ENCODE measurements at places on chromosomes 2 and 18.

DNA sequence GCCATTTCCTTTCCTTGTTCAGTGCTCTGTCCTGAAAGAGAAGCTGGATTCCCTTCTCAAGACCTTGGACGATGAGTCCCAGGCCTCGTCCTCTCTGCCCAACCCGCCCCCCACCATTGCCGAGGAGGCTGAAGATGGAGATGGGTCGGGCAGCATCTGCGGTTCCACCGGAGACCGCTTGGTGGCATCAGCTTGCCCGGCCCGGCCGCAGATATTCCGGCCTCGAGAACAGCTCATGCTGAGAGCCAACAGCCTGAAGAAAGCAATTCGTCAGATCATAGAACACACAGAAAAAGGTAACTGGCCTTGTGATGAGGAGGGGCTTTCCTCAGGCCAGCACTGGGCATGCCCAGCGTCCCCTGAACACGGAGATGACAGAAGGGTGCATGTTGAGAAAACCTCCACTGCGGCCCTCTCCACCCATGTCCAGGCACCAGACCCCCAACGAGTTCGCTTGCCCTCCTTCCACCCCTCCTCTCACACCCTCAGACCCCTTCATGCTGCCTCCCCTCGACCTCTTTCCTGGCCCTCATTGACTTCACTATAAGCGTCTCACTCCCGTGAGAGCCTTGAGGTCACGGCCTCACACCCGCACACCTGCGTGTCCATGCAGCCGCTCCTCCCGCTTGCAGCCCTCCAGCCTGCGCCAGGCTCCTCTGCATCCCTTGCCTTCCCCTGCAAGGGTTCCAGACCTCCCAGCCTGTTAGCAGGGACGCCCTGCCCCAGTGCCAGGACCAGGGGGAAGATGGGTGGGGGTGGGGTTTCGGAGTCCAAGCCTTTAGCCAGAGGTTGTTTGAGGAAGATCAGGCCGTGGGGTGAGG is 95.0 kb downstream of the DGKD start:
- no peak for DNase-seq

GRCh38 chr2:50773211-50773932 is 258.6 kb downstream of the NRXN1 start:
- no peak for DNase-seq

DNA sequence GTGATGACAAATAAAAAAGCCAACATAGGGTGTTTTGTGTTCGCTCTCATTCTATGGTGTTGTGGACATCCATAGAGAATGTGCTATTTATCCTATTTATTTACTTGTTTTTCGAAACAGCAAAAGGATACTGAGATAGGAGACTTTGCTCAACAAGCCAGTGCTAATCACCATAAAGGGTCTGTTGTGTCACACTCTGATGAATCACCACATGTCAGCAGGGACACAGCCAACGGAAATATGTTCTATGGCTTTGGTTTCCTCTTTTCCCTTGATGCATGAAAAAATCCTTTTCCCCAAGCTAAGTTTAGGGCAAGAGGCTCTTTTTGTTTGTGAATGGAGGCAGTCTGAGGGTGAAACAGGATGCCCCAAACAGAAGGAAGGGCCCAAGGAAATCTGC is 154.3 kb downstream of the RNF152 start:
- DNase-seq = peak; percentile 48

DNA sequence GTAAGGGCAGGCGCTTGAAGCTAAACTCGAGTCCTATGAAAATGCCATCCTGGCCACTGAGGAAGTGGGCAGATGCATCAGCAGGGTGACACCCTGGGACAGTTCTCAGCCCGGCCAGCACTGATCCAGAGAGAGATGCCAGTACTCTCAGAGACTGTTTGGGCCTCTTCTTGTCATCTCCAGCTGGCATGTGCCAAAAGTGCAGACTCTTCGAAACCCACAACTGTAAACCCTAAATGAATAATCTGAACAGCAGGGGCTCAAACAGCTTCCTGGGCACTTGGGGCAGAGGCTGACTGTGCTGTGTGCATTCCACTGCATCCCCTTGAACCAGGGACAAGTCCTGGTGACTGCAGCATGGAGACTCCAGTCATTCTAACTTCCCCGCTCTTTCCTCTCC is 204.2 kb upstream of the SMAD2 start:
- no peak for DNase-seq

- DNase-seq = no peak
These were observed 619.0 kb downstream of the SLC4A3 start for GRCh38 chr2:220246386-220246785.

- peak; percentile 81 for DNase-seq
These were observed 1224.8 kb upstream of the ZEB2 start for GRCh38 chr2:145744541-145745386.

DNA sequence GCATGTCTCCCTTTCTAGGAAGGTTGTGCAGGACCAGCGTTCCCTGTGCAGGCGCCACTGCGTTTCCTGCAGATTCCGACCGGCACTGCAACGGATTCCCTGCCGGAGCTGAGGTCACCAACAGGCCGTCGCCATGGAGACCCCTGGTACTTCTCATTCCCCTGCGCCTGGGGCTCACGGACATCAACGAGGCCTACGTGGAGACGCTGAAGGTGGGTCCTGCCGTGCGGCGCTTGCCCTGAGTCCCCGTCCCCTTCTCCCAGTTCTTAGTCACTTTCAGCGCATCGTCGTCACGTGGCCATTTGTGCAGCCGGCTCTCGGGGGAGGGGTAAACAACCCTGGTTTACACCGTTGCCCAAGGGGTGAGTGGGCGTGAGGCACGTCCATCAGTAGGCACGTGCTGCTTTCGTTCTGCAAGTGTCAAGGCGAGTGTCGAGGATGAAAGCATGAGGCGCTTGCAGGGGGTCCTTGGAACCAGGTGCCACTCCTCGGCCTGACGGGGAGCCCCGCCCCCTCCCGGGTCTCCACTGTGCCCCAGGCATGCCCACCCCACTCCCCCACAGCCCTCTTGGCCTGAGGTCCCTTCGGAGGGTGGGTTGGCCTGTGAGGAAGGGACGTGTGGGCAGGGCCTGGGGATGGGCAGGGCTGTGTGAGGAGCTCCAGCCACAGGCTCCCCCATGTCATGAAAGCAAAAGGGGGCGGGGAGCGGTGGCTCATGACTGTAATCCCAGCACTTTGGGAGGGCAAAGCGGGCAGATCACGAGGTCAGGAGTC is 19.8 kb downstream of the DTYMK start:
- DNase-seq = no peak

- DNase-seq = no peak
These were observed 32.4 kb downstream of the CDCA7 start for GRCh38 chr2:173387079-173387478.

- no peak for DNase-seq
These were observed 241.2 kb upstream of the SKOR2 start for GRCh38 chr18:47492691-47493090.

DNA sequence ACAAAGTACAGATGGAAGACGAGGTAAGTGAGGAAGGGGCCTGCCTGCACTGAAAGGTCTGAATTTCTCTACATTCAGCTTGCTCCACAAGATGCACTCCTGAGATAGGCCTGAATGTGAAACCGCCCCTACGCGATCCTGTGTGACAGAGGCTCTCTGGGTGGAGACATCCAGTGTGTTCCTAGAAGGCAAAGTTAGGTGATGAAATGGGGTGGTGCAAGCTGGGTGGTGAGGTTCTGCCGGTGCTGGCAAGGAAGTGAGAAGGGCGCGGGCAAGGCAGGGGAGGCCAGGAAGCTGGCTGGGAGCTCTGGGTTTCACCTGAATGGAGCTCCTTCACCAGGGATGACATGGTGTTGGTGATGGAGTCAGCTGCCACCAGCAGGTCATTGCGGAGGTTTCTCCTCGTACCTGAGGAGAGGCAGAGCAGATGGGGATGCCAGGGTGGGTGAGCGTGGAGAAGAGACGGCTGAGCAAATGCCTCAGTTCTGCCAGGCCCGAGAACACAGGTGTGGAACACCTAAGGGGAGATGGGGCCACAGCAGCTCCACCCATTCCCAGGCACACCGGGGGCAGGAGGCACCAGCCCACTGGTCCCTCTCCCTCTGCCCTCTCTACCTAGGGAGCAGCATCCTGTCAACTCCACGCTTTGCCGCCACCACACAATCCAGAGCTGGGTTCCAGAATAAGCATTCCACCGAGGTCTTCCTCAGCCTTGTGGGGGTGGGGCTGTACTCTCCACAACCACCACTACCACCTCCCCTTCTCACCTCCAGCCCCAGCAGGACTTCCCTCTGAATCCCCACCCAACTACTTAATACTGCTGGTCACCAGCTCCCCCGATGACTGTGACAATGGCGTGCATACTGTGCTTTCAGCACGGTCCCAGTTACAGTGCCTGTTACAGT is 45.5 kb upstream of the DNMT3A start:
- DNase-seq = no peak

GRCh38 chr2:197310987-197311420 is 424 bp upstream of the ANKRD44 start:
- no peak for DNase-seq

DNA sequence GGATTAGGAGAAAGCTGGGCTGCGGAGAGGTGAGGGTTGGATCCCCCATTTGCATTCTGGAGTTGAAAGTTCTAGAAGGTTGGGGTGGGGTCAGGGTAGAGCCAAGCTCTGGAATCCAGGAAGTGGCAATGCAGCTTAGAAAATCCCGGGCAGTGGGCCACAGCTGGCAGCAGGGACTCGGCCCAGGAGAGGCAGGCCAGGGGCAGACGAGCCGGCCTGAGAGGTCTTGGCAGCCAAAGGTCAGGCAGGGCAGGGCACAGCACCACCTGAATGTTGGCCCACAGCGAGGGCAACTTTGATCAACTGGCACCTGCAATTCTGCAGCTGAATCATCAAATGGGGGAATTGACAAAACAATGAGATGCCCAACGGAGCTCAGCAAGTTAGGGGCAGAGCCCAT is 139.2 kb downstream of the INHBB start:
- DNase-seq = no peak

DNA sequence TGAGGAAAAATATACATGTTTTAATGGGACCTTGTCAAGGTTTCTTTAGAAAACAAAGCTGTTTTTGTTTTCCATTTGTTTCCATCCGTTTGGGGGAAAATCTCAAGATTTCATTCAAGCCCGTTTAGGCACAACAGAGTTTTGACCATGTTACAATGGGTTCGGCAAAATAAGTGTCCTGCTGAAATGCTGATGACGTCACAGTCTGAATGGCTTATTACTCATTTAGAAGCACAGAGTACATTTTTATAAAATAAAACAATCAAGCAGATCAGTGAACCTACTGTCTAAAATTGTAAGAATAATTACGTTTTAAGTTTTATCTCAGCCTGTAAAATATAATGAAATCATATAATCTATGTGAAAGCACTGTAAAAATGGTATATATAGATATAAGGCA is 174.2 kb downstream of the MYT1L start:
- DNase-seq = no peak

- DNase-seq = no peak
These were observed 4.2 kb upstream of the CNNM3 start for GRCh38 chr2:96811917-96812316.

DNA sequence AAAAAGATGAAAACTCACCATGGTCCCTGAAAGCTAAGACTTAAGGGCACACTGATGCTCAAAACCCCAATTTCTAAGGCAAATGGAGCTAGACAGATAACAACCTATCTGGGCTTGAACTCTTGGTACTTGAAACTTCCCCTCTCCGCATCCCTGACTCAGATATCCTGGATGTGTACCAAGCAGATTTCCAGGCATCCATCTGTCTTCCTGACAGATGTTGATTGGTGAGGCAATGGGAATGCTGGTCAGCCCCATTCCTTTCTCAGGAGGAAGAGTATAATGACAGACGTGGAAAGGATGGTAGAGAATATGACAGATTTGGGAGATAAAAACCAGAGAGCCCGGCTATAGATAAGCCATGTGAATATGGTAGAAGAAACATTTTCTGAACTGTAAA is 69.2 kb downstream of the ADD2 start:
- DNase-seq = no peak

- DNase-seq = no peak
These were observed 281.8 kb upstream of the CXCR4 start for GRCh38 chr2:136399667-136400289.

DNA sequence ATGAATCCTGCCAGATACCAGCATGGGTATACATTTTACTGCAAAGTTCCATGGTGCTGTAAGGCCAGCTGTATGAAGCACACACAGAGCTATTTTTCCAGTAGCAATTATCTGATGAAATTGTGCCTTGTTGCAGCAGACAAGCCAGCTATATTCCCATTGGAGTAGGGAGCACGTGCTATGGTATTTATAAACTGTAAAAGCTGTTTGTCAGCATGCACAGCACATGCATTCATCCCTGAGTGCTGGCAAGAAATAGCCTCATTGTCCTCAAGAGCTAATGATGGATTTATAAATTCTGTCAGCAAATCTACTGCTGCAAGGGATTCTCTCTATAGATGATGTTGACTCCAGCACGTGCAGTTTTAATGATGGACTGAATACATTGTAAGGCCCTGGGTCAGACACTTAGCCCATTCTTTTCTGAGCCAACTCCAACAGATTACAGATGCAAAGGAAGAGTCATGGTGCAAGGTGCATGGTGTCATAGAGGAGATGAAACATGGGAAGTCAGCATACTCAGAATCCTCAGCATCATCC is 61.7 kb downstream of the KCNS3 start:
- no peak for DNase-seq

GRCh38 chr2:15117409-15118050 is 443.6 kb downstream of the NBAS start:
- DNase-seq = no peak

DNA sequence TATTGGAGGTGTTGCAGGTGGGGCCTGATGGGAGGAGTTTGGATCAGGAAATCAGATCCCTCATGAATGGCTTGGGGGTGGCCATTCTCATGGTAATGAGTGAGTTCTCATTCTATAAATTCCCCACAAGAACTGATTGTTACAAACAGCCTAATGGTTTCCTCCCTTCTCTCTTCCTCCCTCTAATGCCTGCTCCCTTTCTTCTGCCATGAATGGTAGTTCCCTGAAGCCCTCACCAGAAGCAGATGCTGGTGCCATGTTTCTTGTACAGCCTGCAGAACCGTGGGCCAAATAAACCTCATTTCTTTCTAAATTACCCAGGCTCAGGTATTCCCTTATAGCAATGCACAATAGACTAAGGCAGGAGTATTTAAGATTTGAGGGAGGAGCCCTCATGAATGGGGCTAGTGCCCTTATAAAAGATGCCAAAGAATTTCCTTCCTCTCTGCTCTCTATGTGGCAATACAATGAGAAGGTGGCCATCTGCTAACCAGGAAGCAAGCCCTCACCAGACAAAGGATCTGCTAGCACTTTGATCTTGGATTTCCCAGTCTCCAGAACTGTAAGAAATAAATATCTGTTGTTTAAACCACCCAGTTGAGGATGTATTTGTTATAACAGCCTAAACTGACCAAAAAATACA is 251.8 kb downstream of the ZEB2 start:
- no peak for DNase-seq

- no peak for DNase-seq
These were observed 45.9 kb upstream of the RHOB start for GRCh38 chr2:20400787-20401488.

GRCh38 chr2:7289697-7290096 is 372.5 kb downstream of the RNF144A start:
- DNase-seq = no peak

GRCh38 chr2:55952415-55952814 is 28.8 kb upstream of the EFEMP1 start:
- no peak for DNase-seq

GRCh38 chr18:12113999-12114646 is 20.5 kb downstream of the ANKRD62 start:
- DNase-seq = no peak

Measured in common myeloid progenitor, CD34-positive (primary cell).